ENCODE measurements at places on chromosomes 12 and 14. TPM values are rescaled to one million over a fixed set of nuclear protein-coding genes. Genes with fewer than 3 reads are reported as not detected.

Gene KRT3
- not detected for total RNA-seq

Gene RDH5
- total RNA-seq: 2.1 TPM

Gene INSM2
- not detected for total RNA-seq

Gene DCP1B
- total RNA-seq: 15.8 TPM

Gene CCDC38
- total RNA-seq: 0.10 TPM

Gene SLC25A47
- 0.33 TPM for total RNA-seq

Gene GRIP1
- under 0.01 TPM for total RNA-seq

Gene JAG2
- total RNA-seq: 50.1 TPM

Gene LYZ
- not detected for total RNA-seq

Gene SLC6A12
- not detected for total RNA-seq

Gene ADAM21
- 0.19 TPM for total RNA-seq

Gene THTPA
- total RNA-seq: 14.6 TPM

Gene NTF3
- 0.19 TPM for total RNA-seq
